ENCODE measurements at places on chromosomes 7 and 10.

- DNase-seq = no peak
These were observed 50.5 kb downstream of the NUDCD3 start for GRCh38 chr7:44439926-44440325.

- DNase-seq = peak; percentile 61
These were observed 75.8 kb downstream of the C1GALT1 start for GRCh38 chr7:7257899-7258692.

- peak; percentile 13 for DNase-seq
These were observed 396.1 kb downstream of the ZNF33B start for GRCh38 chr10:42242135-42242805.

- no peak for DNase-seq
These were observed 26.4 kb downstream of the UBTD1 start for GRCh38 chr10:97525086-97525485.

DNA sequence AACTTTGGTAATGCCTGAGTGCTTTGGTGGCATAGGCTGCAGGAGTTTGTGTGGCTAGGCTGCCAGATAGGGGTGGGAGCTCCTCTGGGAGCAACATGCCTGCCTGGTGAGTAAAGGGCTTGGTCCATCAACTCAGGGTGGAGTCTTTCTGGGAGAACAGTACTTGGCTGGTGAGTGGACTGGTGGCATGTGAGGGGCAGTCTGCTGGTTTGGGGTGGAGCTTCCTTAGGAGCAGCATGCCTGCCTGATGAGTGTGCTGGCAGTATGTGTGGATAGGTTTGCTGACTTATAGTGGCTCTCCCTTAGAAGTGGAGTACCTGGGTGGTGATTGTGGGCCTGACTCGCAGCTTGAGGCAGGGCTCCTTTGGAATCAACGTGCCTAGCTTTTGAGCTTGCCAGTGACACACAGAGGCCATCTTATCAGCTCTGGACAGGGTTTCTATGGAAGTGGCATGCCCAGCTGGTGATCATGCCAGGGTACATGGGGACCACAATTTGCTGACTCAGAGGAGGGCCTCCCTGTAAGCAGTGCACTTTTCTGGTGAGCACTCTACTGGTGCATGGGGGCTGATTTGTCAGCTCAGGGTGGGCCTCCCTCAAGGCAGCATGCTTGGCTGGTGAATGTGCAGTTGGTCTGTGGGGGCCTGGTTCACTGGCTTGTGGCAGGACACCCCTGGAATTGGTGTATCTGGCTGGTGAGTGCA lies 35.0 kb upstream of the SRI start:
- no peak for DNase-seq

GRCh38 chr10:2980791-2981360 lies 86.5 kb upstream of the PFKP start:
- no peak for DNase-seq

DNA sequence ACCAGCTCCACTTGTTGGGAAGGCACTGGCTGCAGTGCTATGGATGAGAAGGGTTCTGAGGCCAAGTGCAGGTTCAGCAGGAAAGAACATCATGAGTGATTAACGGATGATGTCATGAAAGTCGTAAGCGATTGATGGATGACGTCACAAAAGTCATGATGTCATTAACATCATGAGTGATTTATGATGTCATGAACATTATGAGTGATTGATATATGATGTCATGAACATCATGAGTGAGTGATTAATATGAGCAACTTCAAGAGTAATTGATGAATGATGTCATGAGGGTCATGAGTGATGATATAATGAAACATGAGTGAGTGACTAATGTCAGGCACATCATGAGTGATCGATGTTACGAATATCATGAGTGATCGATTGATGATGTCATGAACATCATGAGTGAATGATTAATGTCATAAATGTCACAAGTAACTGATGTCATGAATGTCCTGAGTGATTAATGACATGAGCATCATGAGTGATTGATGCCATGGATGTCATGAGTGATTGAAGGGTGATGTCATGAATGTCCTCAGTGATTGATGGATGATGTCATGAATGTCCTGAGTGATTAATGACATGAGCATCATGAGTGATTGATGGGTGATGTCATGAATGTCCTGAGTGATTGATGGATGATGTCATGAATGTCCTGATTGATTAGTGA lies 185.6 kb downstream of the PAXIP1 start:
- DNase-seq = no peak

DNA sequence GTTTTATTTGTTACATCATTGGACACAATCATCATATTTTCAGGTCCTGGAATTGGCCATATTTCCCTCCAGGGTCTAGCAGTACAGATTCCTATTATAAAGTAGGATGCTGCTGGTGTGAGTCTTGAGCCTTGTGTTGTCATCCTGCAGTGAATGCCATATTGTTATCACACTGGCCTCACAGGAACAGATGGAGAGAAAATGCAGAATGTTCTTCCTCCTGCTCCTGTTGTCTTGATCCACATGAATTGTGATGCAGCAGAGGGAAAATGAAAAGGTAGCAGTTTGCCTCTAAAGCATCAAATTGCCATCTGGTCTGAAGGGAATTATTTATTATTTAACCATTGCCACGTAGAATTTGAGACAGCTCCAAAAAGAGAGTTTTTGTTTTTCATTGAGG lies 248.6 kb downstream of the GPAM start:
- DNase-seq = no peak

GRCh38 chr7:157219154-157219553 lies 80.4 kb downstream of the UBE3C start:
- DNase-seq = peak; percentile 58

- DNase-seq = no peak
These were observed 14.3 kb downstream of the GALNT17 start for GRCh38 chr7:71145906-71146901.

DNA sequence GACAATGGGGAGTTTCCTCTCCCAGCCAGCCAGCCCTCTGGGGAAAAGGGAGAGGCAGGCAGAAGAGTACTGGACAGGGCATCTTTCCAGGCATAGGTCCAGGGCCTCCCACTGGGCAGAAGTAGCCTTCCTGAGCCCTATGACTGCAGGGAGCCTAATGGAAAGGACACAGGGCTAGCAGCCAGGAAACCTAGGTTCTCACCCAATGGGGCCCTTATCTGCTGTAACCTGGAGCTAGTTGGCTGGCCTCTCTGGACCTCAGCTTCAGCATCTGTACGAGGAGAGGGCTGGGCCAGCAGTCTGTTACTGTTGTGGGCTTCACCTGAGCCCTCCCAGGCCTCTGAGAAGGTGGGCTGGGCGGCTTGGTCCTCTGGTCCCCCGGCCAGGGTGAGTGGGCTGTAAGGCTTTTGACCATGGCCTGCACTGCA lies 22.4 kb downstream of the LDB3 start:
- no peak for DNase-seq

GRCh38 chr10:84613336-84614021 lies 285.1 kb downstream of the CCSER2 start:
- DNase-seq = peak; percentile 24

GRCh38 chr10:30974355-30974754 lies 57.3 kb downstream of the ZNF438 start:
- no peak for DNase-seq

DNA sequence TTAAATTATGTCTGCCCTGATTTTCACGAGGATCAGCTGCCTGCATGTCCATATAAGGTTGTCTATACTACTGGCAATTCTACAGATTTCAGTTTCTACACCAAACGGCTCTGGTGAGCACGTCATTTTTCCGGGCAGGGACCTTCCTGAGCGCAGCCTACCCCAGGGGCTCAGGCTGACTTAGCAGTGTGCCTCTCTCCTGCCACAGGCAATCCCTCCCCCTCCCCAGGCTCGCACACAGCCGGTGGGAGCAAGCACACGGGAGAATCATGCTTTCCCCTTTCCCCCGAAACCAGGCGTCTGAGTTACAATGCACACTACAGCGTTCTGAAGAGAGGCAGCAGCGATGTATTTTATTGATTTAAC lies 1.7 kb downstream of the KLF6 start:
- DNase-seq = peak; percentile 83

DNA sequence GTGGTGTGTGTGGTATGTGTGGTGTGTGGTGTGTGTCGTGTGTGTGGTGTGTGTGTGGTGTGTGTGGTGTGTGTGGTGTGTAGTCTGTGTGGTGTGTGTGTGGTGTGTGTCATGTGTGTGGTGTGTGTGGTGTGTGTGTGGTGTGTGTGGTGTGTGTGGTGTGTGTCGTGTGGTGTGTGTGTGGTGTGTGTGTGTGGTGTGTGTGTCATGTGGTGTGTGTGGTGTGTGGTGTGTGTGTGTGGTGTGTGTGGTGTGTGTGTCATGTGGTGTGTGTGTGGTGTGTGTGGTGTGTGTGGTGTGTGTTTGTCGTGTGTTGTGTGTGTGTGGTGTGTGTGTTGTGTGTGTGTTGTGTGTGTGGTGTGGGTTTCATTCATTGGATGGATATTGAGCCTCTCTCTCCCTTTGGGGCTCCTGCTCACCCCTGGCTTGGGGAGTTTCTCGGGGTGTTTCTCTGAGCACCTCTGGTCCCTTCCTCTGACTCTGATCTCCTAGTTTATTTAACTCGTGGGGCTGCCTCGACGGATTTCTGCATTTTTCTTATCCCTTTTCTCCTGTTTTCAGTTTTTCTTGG lies 145.8 kb downstream of the DNAJB6 start:
- no peak for DNase-seq

- DNase-seq = no peak
These were observed 826.0 kb downstream of the SORCS1 start for GRCh38 chr10:106338486-106338885.

- DNase-seq = no peak
These were observed 177.2 kb downstream of the FANK1 start for GRCh38 chr10:126073606-126074005.

GRCh38 chr7:137203351-137203750 lies 140.2 kb downstream of the PTN start:
- no peak for DNase-seq

- no peak for DNase-seq
These were observed 654 bp downstream of the ALKBH4 start for GRCh38 chr7:102463841-102464576.

GRCh38 chr7:9719303-9719702 lies 1254.4 kb upstream of the PHF14 start:
- no peak for DNase-seq

DNA sequence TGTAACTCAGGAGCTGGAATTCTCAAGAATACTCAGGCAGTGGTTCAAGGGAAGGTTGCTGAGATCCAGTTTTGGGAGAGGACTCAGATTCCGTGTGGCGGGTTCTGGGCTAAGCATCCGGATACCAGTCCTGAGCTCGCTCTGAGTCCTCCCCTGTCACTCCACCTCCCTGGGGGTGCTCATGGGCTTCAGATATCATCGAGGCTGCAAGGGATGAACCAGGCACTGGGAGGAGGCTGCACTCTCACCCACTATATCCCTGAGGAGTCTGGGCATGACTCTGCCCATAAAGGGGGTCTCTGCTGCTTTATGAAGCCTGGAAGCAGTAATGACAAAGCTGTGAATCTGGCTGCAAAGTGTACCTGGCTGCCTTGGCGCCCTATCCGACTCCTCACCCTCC lies 188.5 kb downstream of the TNS3 start:
- no peak for DNase-seq

DNA sequence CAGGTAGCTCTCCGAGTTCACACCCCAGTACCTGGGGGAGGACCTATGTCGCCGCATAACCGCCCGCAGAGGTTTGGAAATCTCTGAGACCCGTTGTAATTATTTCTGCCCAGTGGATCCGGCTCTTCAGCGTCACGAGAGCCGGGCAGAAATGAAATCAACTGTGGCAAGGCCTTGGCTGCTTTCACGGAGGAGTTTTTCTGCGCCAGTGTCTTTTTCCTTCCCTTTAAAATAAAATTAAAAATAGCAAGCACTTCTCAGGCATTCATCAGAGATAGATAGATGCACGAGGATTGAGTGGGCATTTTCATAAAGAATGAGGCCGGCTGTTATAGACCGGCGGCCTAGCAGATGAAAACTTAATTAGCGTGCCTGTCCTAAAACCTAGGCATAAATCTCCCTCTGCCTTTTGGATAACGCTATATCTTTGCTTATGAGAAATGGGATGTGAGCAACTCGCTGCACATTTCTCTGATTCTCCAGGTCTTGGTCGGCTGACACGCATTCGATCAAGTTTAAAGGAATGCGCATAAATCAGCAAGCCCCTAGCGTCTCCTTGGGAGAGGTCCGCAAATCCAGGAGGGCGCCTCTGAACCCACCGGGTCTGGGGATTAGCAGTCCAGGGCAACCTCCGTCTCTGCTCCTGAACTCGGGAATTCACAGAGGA lies 6.4 kb downstream of the HOXA13 start:
- DNase-seq = no peak

DNA sequence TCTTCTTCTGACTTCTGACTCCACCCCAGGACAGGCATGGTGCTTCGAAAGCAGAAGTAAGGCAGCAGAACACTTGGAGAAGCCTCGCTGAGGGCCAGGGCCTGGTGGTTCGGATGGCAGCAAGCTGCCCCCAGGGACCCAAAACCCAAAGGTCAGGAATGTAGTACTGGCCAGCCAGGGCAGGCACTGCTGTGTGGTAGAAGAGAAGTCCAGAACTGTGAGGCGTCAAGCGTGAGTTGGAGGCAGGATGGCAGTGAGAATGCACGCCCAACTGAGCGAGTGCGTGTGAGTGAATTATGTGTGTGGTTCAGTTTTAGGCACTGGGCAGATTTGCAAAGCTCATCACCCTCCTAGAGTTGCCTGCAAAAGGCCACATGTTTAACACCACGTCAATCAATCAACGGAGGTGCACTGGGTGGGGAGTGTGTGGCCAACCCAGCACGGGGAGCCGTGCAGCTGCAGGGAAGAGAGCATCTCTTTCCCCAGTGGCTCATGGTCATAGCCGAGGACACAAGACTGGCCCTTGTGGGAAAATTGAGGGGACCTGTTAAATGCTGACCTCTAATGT lies 144.3 kb downstream of the KCNMA1 start:
- DNase-seq = no peak

- no peak for DNase-seq
These were observed 113.3 kb downstream of the CYTH3 start for GRCh38 chr7:6159097-6159483.

- no peak for DNase-seq
These were observed 136.0 kb upstream of the CHST15 start for GRCh38 chr10:124229201-124229988.
